ENCODE measurements at places on chromosomes 6 and 20.

DNA sequence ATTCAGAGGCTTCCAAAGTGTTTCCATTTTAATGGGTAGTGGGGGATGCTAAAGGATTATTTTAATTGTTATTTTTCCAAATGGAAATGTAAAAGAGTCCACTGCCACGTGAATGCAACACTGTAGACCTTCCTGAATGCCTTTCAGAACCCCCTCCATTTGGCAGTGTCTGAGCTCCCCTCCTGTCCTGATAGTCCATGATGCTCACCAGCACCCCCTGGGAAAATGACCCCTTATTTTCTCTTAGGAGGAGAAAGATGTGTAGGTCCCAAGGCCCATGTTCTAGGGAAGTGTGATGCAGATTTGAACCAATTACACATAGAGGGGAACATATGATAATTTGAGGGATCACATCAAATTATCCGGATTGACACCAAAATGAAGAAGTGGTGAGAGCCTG, 46.8 kb upstream of the SH3BGRL2 start:
- no peak for DNase-seq

DNA sequence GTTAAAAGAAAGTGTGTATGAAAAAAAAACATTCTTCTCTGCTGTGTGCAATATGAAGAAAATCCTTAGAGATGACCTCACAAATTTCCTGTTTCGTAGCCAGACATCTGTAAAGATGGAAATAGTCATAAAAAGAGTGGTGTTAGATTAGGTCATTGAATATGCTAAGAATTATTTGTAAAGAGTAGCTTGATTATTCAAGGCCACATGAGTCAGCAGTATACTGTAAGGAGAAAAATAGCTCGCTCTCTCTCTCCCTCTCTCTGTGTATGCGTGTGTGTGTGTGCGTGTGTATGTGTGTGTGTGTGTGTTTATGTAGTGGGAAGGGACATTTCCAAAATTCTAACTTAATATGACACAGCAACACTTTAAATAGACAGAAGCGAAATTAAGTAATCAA, 78.8 kb downstream of the PTCHD4 start:
- DNase-seq: no peak

DNA sequence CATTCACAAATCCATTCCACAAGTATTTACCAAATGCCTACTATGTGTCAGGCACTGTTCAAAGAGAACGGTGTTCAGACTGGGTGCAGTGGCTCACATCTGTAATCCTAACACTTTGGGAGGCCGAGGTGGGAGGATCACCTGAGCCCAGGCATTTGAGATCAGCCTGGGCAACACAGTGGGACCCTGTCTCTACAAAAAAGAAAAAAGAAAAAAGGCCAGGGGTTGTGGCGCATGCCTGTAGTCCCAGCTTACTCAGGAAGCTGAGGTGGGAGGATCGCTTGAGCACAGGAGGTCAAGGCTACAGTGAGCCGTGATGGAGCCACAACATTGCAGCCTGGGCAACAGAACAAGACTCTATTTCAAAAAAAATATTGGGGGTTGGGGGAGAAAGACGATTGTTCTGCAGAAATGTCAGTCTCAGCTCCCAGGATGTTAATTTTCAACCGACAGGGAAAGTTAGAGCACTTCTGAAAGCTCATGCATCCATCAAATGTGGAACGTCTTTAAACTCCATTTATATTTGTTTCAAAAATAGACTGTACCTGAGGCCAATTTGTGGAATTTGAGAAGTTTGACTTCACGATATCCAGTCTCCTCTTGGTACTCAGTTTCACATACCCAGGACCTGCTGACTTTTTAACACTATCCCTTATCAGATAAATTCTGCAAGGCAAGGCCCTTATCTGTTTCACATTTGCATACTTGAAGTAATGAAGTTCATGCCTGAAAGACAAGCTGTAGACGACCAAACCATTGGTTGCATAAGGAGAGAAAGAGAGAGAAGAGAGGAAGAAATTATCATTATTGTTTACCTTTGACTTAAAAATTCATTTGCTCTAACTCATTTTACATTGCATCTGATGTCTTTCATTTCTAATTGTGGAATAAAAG, 14.8 kb upstream of the BTN3A2 start:
- no peak for DNase-seq

- no peak for DNase-seq
Measured at GRCh38 chr6:50959081-50959641, 140.5 kb downstream of the TFAP2B start.

Measured in activated CD4-positive, alpha-beta T cell treated with anti-CD3 and anti-CD28 coated beads for 48 hours (primary cell).